Frontal cortex (tissue), 4 donors: ENCODE measurements at places on chromosomes 7 and 10. TPM values are rescaled to one million over a fixed set of nuclear protein-coding genes. Genes with fewer than 3 reads are reported as not detected.
A peak's percentile ranks its signal among the peaks of the same experiment; 100 is the strongest.

- no peak for DNase-seq
Measured at GRCh38 chr10:116146372-116147140, 126.5 kb downstream of the GFRA1 start.

DNA sequence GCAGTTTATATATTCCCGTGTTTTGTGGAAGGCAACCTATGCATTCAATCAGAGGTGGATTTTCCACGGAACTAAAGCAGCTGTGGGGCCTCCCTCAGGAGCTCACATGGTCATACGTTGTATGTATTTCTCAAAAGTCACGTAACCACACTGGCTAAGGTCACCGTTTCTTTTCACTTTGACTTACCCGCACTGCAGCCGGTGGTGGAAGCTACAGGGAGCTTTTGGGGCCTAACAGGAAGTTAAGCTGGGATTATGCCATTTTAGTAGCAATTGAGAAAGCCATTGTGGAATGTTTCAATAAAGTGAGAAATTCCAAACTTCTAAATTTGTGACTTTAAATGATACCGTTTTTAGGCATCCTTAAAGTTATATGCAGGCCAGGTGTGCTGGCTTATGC, 111.2 kb upstream of the KLF6 start:
- DNase-seq: no peak

DNA sequence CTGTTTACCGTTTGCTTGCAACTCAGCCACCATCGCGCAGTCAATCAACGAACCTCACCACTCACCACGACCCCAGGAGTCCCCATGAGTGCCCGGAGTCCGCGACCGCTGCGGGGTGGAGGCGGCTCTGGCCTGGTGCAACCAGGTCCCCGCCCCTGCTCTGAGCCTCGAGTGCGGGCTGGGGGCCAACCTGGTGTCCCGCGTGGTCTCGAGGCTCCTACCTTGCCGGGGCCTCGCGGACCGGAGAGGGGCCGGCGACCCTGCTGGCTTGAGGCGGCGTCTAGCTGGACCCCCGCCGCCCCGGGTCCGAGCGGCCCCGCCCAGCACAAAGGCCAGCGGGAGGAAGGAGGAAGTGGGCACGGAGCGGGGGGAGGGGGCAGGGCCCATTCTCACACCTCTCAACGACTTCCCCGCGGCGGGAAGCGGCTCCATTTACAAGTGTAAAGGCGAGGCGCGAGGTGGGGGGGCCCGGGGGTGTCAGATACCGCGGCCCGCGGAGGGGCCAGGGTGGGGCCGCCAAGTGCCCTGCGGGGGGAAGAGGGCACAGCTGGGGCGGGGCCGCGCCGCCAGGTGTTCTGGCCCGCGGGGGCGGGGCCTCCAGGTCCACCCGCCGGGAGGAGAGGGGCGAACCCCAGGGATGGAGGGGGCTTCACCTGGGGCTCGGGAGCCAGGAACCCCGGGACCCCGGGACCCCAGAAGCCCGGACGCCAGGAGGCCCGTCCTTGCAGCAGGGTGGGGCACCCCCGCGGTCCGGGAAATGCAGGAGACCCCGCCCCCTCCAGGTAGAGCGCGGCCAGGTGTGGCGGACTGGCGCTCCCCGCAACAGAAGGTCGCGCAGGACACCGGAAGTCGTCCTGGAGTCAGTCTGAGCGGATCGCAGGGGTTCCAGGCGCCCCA, 8.6 kb downstream of the CTBP2 start:
- no peak for DNase-seq

Gene KMT2C
- 55.0 TPM for total RNA-seq

Gene RAB19
- total RNA-seq: not detected

GRCh38 chr7:150587551-150587950, 20.4 kb downstream of the GIMAP4 start:
- DNase-seq: no peak

DNA sequence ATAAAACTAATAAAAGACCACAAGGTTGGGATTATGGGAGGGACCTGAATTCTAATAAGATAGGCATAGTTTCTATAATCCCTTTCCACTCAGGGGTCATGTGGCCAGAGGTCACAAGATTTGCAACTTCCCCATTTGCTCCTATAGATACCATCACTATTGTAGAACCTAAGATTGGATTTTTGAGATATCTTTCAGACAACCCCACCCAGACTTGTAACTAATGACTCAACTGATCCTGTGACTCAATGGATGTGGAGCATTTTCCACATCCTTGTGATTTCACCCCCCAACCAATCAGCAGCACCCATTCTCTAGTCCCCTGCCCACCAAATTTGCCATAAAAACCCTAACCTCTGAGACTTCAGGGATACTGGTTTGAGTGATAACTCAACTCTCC, 51.9 kb upstream of the PIK3AP1 start:
- no peak for DNase-seq

GRCh38 chr10:91378061-91378460, 32.1 kb upstream of the HECTD2 start:
- no peak for DNase-seq

GRCh38 chr7:30871655-30872054, 40.0 kb upstream of the AQP1 start:
- DNase-seq: no peak

- DNase-seq: no peak
Measured at GRCh38 chr10:69101451-69102095, 13.7 kb downstream of the SRGN start.

Gene ODAD2
- 0.82 TPM for total RNA-seq

DNA sequence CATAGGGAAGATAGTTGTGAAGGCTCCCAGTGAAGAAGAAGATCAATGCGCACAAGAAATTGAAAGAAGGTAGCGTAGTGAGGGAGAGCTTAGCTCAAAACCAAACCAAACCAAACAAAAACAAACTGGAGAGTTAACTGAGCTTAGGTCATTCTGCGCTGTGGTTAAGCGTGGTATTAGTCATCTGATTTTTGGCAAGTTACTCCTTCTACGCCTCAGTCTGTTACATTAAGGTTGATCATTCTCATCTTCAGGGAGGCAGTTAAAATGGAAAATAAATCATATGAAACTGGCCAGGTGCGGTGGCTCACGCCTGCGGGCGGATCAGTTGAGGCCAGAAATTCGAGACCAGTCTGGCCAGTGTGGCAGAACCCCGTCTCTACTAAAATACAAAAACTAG, 259.7 kb downstream of the EXOC4 start:
- DNase-seq: no peak

DNA sequence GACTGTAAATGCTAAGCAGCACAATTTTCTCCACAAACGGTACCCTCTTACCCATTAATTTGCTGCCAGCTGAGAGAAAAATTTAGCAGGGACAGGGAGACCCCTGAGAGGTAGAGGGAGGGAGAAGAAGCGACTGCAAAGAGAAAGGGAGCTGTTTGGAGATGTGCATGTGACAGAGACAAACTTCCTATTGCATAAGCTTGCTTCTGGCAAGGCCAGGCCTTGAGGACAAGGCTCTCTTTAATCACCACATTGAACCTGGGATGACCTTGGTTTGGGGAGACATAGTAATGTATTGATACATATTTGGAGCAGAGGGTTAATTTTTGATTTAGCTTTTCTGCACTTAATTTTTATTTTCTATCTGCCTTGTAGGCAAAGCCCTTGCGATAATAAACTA, 31.1 kb upstream of the HIBADH start:
- no peak for DNase-seq

GRCh38 chr10:20415684-20416083, 481.4 kb downstream of the NEBL start:
- no peak for DNase-seq

GRCh38 chr7:106206826-106207541, 77.8 kb downstream of the NAMPT start:
- DNase-seq: no peak

GRCh38 chr10:97211229-97211628, 25.5 kb upstream of the SLIT1 start:
- no peak for DNase-seq

DNA sequence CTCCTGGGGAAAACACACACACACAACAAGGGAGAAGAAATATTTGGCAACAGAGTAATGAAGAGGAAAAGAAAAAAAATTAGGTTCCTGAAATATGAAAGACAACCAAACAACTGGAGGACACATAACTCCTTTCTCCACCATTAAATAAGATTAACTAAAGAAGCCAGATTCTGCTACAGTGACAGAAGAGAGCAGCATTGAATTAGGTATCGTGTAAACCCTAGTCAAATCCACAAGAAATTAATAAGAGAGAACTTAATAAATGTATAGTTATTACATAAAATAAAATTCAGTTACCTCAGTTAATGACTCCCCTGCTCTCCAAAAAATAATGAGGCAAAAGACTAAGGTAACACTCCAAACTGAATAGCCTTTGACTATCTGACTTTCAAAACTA, 306.7 kb downstream of the CRPPA start:
- no peak for DNase-seq

Gene AMPH
- total RNA-seq: 31.0 TPM

GRCh38 chr10:5317547-5318107, 47.1 kb upstream of the UCN3 start:
- DNase-seq: no peak

Gene POT1
- 48.5 TPM for total RNA-seq

Gene JCAD
- 10.2 TPM for total RNA-seq

- no peak for DNase-seq
Measured at GRCh38 chr10:115049960-115050359, 43.2 kb upstream of the ATRNL1 start.

- DNase-seq: no peak
Measured at GRCh38 chr7:141076377-141076776, 2.5 kb downstream of the TMEM178B start.

GRCh38 chr7:155643804-155644177, 670 bp upstream of the RBM33 start:
- DNase-seq: peak; percentile 11

GRCh38 chr10:128958834-128959690, 508.0 kb upstream of the MGMT start:
- DNase-seq: no peak

- DNase-seq: no peak
Measured at GRCh38 chr7:87510411-87510875, 35.0 kb upstream of the ABCB4 start.

- DNase-seq: no peak
Measured at GRCh38 chr10:80739328-80739727, 201.6 kb downstream of the SH2D4B start.

DNA sequence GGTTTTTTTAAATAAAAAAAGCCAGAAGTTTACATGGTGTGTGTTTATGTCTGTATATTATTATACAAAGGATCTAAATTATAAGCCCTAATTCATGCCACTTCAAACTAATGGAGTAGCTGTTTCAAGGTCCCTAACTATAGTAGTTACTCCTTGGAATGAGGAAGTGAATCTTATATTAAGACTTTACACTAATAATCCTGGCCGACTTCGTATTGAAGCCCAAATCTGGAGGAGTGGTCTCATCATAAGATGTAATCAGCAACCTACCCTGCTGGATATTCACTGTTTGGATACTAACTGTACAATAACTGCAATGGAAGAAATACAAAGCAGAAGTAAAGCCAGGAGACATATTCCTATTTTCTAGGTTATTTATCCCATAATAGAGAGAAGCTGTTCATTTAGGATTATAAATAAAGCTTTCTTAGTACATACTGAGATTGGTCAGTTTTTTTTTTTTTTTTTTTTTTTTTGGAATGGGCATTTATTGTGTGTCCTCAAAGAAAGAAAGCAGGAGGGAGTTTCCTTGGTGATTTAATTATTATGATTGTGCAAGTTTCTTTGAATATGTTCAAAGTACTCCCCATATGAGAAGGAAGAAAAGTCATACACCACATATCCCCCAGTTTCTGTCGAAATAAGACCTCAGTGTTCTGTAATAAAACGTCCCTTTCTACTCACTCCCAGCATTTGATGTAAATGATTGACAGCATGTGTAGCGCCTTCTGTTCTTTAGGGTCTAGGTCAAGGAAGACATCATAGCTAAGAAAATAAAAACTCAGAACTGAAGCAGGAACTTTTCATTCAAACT, 397.8 kb downstream of the EXOC4 start:
- DNase-seq: no peak

- DNase-seq: no peak
Measured at GRCh38 chr7:148037044-148037443, 553.5 kb upstream of the C7orf33 start.

Gene OLAH
- 0.41 TPM for total RNA-seq

DNA sequence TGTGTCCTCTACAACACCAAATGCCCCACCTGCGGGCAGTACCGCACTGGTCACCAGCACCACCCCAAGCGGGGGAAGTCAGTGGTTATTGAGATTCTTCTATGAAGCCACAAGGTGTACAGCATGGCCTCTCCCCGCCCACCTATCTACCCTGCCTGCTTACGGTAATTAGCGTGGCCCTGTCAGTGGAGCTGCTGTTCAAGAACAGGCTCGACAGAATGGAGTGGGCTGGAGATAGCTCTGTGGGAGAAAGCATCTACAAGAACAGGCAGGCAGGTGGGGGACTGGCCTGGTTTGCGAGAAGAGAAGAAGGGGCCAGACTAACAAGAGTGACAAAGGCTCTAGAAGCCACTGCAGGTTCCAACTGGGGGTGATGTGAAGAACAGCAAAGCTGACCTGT, 108.3 kb downstream of the RNF216 start:
- DNase-seq: no peak

DNA sequence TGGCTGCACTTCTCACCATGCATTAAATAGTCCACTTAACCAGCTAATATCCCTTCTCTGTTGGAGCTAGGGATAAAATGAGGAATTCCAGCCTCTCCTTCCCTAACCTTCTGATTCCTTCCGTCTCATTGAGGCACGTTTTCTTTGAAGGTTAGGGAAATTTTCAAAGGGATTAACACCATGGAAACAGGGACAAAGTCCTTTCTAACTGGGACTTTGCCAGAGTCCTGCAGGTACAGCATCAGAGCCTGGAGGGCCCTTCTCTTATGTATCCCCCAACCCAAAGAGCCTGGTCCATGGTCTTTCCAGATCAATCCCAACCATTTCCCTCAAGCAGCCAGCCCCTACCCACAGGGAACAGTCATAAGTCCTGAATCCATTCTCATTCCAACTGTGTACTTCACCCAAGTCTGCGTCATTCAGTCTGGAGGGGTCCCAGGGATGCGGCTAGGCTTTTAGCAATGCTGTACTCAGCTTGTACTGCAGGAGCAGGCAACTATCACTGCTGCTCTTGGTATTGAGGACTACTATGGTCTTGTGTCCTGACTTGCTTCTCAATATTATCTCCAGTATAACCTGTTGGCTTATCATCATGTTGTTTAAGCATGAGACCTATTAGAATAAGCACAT, 34.6 kb upstream of the CROT start:
- no peak for DNase-seq

Gene PPP1R17
- 2.9 TPM for total RNA-seq

Gene CLDN4
- total RNA-seq: not detected

GRCh38 chr10:60800918-60801317, 22.6 kb downstream of the CDK1 start:
- no peak for DNase-seq

Gene PDLIM1
- 2.4 TPM for total RNA-seq
